ENCODE measurements at places on chromosomes 2 and 18.

DNA sequence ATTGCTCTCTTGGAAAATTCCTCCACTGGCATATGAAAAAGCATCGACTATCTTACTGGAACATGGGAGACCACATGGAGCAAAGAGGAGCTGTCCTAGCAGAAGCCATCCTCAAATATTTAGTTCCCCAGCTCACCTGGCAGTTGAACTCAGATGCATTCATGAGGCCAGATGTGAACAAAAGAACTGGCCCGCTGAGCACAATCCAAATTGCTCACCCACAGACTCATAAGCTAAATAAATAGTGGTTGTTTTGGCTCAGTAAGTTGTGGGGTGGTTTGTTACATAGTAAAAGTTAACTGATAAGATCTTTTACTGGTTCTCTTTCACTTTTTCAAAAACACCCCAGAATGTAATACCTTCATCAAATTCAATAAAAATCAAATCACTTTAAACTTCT, 108.6 kb upstream of the CWC22 start:
- no peak for DNase-seq

GRCh38 chr18:48742706-48743475, 204.1 kb downstream of the CTIF start:
- DNase-seq: no peak

DNA sequence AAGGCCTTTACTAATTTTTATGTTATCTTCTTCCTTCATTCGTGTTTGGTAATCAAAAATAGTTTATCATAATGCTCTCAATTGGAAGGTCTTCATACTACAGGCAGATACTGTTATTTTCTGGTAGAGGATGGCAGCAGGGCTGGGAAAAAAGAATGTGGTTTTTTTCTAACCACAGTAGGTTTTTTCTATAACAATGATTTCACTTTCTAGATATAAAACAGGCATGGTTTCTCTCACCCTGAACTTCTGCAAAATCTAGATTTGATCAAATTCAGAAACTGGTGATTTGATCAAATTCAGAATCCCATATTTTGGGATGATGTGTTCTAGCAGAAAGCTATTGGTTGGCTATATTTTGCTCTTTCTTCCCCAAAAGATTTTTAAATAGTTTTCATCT, 27.6 kb downstream of the BCL11A start:
- DNase-seq: no peak

- no peak for DNase-seq
Measured at GRCh38 chr18:51337406-51337805, 139.9 kb upstream of the MEX3C start.

GRCh38 chr18:30763902-30764350, 278.6 kb downstream of the DSC3 start:
- DNase-seq: no peak

GRCh38 chr18:6878556-6879297, 149.2 kb downstream of the ARHGAP28 start:
- no peak for DNase-seq
